ENCODE measurements at places on chromosomes 3 and 15.

DNA sequence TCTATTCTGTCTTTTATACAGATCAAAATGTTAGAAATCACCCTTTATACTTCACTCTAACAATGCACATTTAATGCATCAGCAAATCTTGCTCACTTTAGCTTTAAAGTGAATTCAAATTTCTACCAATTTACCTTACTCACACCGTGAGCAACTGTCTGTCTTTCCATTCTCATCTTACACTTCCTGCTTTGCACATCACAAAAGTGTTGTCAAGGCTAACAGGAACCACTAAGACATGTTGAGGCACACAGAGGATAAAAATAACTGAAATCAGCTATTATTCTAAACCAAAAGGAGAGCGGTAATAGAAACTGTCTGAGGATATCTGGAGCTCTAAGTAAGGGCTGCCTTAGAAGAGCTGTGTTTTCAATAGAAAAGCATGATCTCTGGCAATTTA lies 519.9 kb downstream of the ZBBX start:
- no peak for DNase-seq

- no peak for DNase-seq
These were observed 9.4 kb downstream of the MEX3B start for GRCh38 chr15:82036461-82036860.

- DNase-seq, result no peak
These were observed 184.5 kb downstream of the FHIT start for GRCh38 chr3:61066800-61067199.

DNA sequence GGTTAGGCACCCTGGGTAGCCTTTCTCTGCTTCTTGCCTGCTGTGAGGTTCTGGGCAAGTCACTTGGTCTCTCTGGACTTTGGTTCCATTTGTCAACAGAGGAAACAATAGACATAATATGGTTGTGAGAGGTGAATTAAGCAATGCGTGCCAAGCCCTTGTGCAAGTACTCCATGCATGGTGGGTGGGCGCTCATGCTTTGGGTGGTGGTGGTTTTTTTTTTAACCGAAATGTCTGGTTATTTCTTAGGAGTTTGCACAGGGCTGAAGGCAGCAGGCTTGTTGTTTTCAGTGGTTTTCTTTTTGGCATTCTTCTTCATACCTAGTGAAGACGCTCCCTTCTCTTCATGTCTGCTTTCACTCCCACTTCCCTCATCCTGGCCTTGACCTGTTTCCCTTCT lies 84.2 kb upstream of the LRTM1 start:
- DNase-seq, result no peak

DNA sequence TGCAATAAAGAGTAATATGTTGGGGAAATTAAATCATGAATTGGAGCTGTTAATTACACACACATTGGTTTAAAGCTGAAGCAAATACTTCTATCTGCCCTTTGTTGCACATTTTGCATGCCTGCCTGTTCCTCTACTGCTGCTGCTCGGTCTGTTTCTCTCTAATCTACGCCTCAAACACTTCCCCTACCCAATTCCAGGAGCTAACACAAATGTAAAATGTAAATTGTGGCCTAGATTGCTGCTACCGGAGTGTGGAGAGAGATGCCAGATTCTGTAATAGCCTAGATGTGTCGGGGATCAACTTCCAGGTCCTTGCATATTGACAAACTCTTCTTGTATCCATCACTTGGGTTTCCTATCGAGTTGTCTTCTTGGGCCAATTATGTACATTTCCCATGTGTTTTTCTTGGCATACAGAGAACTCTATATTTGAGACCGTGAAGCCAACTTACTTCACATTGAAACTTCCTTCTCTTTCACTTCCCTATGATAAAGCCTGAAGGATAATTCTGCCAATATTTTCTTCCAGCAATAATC lies 450.4 kb upstream of the NR2F2 start:
- DNase-seq, result no peak

DNA sequence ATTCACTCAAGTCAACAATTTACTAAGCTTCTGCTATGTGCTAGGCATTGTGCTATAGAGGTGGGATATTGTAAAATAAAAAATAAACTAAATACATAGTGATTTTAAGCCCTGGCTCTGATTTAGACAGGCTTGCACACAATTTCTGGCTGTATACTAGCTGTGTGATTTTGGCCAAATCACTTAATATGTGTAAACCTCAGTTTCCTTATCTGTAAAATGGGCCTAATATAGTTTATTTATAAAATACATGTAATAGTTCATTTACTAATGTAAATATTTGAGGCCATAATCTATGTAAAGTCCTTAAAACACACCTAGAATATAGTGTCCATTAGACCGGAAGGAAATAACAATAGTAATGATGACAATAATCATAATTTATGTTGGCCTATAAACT lies 363.1 kb downstream of the CLSTN2 start:
- no peak for DNase-seq

DNA sequence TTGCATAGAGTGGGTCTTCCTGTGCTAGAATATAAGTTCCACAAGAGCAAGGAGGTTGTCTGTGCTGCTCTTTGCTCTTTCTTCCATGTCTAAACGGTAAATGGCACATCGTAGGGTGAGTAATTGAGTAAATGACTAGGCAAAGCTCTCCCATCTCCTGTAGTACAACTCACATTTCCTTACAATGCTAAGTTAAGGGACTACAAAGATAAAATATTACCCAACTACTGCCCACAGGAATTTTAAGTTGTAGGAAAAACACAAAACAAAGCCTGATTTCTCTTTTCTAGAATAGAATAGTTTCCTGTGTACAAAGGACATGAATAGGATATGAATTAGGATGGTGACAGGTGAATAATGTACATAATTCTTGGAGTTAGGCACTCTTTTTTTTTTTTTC lies 19.9 kb upstream of the LRIG1 start:
- no peak for DNase-seq

DNA sequence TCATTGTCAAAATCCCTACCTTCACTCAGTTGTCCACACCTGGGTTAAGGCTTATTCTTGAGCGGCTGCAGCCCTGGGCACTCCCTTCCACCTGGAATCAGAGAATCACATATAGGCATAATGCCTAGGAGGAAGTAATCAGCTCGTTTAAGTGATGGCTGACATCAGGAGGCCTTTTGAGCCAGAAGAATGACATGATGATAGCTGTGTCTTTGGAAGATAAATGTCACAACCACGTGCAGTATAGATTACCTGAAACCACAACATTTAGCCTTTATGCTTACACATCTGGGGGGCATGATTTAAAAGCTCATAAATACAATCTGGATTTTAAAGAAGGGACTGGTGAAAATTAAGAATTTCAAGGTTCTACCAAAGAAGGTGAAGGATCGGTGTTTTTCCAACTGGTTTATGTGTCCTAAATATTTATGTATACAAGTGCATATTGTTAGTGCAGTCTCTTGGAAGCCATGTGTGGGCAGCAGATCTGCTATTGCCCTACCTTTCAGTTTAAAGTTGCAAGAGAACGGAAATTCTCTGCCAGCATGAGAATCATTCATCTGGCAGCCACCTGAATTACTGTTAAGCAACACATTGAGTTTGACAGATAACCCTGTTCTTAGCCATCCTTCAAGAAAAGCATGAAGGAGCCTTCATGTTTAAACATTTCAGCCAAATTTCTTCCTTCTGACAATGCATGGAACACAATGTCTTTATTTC lies 163.4 kb upstream of the NR2E3 start:
- DNase-seq, result no peak

- DNase-seq, result no peak
These were observed 66.3 kb upstream of the IQSEC1 start for GRCh38 chr3:13139471-13140065.

- DNase-seq, result no peak
These were observed 280.3 kb downstream of the ZPLD1 start for GRCh38 chr3:102715030-102715697.

DNA sequence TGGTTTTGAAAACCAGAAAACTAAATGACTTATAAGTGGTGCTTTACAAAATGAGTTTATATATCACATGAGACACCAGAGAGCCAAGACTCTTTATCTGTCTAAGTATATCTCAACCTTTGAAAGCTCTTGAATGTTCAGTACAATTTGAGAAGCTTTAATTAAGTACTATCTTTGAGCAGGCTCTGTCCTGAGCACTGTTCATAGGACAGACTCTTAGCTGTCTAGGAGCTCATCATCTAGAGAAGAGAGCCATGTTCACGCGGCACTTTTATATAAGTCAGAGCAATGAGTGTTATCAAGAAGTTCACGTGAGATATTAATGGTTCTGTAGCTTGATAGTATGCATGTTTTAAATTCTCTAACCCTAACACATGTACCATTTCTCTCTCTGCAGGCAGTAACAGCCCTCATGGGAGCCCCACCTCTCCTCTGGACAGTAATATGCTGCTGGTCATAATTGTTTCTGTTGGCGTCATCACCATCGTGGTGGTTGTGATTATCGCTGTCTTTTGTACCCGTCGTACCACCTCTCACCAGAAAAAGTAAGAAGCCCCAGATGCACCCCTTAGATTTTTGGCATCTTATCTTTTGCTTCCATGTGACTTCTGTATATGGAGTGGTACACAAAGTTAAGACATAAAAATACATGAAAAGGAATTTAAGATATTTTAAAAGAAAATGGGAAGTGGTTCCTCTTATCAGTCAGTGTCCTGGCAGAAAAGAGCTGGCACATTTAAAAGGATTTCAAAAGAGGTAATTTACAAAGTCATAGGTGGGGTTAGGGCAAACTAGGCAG lies 86.0 kb downstream of the HCN4 start:
- no peak for DNase-seq

GRCh38 chr3:194908972-194909371 lies 223.3 kb downstream of the FAM43A start:
- DNase-seq, result no peak

DNA sequence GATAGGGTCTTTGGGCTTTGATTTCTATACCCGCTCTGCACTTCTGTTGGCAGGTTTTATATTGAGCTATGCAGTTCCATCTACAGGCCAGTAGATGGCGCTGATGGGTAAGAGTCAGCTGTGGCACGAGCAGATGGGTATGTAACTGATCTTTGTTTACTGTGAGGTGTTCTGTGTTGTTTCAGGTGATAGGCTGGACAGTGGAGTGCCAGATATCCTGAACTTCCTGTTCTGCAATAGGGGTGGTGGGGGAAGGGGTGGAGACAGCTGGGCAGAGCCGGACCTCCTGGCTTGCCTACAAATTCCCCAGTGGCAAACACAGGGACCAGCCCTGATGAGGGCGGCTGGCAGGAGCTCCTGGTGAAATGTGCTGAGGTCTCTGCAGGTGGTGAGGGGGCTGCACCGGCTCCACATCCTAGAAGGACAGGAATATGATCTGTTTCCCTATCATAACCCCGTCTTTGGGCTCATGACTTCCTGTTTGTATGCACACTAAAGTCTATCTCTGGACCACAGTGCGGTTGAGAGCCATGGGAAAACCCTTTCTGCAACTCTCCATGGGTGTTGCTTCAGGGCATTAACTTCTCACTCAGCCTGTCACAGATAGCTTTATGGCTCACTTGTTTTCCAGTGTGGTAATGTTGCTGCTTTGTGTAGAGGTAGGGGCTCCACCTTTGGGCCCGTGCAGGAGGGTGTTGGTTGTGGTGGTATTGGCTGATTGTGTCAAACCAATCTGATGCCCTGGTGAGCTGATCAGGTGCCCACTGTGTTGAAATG lies 13.4 kb upstream of the FAM98B start:
- DNase-seq, result no peak

- DNase-seq, result no peak
These were observed 41.0 kb upstream of the CMSS1 start for GRCh38 chr3:99776516-99777209.

DNA sequence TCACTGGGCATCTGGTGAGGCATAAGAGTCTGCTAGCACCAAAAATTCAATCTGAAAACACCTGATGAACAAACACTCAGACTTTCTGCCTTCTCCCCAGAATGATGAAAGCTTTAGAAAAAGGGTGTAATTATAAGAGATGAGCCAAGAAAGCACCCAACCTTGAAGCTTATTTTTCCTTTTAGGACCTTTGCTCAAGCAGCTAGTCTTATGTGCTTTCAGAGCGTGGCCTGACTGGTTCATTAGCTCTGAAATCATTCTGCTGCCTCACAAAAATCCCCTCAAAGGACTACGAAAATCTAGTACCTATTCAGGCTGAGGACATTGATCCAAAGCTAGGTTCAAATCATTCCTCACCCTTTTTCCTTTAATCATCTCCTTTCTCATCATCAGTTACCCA lies 662.3 kb downstream of the MAGI1 start:
- DNase-seq, result no peak

GRCh38 chr3:195546130-195546560 lies 3.0 kb upstream of the PPP1R2 start:
- no peak for DNase-seq

- DNase-seq, result no peak
These were observed 328.4 kb upstream of the UMPS start for GRCh38 chr3:124401843-124402242.

DNA sequence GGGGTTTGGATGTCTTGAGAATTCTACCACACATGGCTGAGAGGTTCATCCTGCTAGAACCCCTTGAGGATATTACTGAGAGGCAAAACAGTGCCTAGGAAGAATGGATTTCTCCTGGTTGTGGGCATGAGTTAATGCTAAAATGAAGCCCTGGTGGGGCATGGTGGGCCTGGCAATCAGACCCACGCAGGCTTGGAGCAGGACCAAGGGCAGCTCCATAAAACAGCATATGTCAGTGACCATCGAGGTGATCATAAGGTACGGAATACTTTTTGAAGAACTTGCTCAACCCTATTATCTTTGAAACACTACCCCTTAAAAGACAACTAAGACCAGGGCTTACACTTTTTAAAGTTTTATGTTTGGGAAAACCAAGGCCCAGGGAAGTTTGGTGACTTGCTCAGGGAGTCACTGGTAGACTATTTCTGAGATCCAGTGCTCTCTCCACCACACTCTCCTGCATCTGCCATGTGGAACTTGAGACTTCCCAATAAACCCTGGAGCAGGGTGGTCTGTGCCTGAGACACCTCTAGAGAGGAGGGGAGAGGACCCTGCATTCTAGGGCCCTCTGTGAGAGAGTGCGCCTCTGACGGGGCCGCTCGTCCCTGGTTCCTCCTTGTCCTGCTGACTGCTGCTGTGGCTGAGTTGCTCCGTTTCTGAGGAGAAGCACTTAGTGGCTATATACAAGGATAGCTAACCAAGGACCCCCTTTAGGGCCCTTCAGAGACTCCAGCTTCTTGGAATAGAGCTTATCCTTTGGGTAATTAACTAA lies 28.0 kb upstream of the TIMP4 start:
- no peak for DNase-seq

DNA sequence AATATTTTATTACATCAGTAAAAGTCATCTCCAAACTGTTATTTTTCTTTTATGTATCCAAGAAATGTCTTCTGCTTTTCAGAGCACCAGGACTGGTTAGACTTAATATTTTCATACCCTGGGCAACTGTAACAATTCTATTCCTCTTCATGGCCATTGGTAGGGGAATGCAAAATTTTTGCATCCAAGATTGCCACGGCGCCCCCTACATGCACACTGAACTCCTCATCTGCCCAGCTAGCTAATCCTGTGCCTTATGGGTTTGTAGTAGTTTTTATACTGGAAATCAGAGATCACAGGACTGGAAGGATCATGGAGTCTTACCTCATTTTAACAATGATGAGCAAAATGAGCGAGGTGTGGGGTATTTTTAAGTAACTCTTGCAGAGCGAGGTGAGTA lies 74.2 kb downstream of the CRTC3 start:
- peak; percentile 51 for DNase-seq
